ENCODE measurements at places on chromosomes 5 and 9.

DNA sequence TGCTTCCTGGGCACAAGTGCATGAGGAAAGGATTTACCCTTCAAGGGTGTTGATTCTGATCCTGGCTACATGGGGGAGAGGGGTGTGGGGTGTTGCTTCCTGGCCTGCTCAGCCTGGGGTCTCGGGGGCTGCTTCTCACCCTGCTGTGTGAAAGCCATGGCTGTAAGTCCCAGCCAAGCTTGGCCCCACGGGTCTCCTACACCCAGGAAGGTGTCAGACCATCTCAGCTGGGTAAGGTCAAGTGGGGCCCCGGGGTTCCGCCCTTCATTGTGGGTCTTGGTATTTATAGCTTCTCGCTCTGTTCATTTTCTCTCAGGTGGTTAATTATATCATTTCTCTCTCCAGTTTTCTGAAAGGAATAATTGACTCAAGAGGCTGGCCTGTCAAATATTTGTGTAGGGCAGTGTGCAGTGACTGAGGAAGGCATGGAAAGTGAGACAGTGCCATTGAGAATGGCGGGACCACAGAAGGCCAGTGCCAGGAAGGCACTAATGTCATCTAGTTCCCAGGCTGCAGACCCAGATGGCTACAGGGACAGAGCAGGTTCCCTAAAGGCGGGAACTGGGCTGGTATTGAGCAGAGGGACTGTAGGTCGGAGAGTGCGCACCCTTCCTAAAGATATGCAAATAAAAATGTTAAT is 126.0 kb downstream of the FOXD1 start:
- DNase-seq: no peak

DNA sequence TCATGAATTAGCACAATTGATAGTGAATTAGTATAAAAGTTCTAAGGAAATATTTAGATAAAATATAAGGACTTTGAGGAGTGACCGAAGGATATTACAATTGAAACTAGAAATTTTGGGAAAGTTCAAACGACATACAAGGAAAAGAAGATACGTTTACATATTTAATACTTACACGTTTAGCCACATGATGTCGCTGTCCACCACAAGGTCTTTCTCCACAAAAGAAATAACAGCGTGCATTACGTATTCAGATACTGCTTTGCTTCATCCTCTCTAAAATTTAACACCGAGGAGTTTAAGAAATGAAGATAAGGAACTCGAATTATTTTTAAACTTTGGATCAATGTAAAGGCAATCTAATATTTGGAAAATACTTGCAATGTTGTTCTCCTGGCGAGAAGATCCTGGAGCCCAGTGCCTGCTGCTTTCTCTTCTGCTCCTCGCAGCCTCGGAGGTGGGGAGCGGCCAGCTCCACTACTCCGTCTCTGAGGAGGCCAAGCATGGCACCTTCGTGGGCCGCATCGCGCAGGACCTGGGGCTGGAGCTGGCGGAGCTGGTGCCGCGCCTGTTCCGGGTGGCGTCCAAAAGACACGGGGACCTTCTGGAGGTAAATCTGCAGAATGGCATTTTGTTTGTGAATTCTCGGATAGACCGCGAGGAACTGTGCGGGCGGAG is at the start of gene PCDHA3:
Gene PCDHA3, plus strand, starts transcription at position 242 of the 678 bp plus-strand sequence.
- DNase-seq: no peak

DNA sequence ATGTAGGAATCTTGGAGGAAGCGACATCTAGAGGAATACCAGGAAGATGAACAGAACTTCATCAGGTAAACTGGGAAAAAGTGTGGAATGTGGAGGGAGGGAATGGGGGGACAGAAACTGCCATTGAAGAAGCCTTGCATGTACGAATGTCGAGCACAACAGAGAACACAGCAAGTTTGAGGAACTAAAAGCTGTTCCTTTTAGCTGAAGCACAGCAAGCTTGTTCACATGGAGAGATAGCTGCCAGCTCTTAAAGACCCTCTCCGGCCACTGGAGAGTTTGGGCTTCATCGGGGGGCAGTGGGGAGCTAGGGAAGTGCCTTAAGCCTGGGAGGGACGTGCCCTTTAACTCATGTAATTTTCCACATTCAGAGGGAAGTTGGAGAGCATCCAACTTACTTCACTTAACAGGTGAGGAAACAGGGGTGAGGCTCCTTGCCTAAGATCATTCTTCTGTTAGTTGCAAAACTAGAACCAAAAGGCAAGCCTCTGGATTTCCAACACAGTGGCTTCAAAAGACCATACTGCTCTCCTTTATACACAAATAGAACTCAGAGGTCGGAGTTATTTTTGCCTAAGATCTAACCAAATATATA is 2.3 kb upstream of the CYFIP2 start:
- DNase-seq: no peak

DNA sequence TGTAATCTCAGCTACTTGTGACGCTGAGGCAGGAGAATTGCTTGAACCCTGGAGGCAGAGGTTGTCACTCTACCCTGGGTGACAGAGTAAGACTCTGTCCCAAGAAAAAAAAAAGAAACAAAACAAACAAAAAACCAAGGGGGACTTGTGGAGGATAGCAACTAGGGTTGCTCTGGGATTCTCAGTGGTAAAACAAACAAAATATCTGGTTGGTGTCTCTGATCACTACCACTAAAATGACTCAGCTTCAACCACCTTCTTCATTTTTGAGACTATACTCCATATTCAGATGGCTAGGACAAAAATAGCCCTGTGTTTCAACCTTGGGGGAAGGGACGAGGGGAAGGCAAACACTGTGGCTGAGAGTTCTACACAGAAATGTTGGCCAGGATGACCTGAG is 110.3 kb downstream of the ARRDC3 start:
- no peak for DNase-seq

- no peak for DNase-seq
Observed at GRCh38 chr9:4670591-4670990, 4.3 kb upstream of the SPATA6L start.

DNA sequence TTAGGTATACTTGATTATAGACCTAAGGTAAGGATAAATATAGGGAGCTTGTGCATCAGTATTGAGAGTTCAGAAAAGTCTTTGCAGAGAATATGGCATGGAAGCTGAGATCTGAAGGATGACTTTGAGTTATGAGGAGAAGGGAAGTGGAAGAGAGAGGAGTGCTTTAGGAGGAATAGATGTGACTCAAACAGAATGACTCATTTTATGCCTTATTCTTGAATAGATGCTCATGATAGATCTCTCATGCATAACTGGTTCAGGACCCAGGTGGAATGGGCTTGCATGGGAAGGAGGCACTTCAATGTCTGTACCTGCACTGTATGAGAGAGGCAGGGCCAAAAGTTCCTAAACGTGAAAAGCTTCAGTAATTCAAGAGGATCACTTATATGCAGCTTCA is 103.3 kb downstream of the CWC27 start:
- no peak for DNase-seq

GRCh38 chr9:73166468-73166867 is 14.8 kb downstream of the ANXA1 start:
- DNase-seq: no peak

All from D341Med (cell line).